Right renal cortex interstitium (tissue), 3 donors: ENCODE measurements at places on chromosomes 1 and 21. TPM values are rescaled to one million over a fixed set of nuclear protein-coding genes. Genes with fewer than 3 reads are reported as not detected.

Gene TRIM46
- 2.9 TPM for polyA plus RNA-seq

Gene CHRM3
- polyA plus RNA-seq, result 8.4 TPM

Gene CFH
- polyA plus RNA-seq, result 32.9 TPM

Gene BCAR3
- polyA plus RNA-seq, result 24.5 TPM

- no peak for DNase-seq
Observed at GRCh38 chr1:223344491-223344890, 19.5 kb downstream of the SUSD4 start.
